NCI-H1694 (cell line): ENCODE measurements at places on chromosomes 16 and 17.

DNA sequence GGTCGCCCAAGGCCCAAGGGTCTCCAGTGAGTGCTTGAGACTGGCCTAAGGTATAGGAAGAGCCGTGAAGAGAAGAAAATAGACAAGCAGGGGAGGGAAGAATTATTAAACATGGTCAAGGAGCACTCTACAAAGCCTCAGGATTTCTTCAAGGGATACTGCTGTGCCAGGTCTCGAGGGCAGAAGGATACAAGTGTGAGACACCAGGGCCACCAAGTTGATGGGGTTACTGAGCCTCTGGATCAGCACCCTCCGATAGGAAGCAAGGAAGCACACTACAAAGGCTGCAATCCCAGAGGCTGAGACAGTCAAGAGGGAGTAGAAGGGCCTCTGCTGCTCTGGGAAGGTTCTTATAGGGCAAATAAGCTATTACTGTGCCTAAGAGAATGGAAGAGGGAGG is 6.5 kb downstream of the SUPT4H1 start:
- DNase-seq, result no peak

GRCh38 chr16:1109648-1110047 is 13.6 kb upstream of the C1QTNF8 start:
- no peak for DNase-seq

- DNase-seq, result no peak
Observed at GRCh38 chr16:30947859-30948666, 805 bp upstream of the ORAI3 start.

DNA sequence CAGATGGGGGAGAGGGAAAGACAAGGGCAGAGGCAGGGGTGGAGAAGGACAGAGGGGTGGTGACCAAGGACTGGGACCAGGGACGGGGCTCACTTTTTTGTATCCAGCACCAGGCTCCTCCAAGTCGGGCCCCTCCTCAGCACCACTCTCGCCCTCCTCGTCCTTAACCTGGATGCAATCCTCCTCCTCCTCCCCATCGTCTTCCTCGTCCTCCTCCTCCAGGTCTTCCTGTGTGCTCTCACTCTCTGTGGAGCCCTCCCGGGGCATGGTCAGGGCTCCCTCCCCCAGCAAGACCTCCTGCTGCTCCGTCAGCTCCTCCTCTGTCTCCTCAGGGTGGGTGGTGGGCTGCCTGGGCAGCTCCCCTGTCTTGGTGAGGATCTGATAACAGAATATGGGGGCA is 16.8 kb downstream of the G6PC3 start:
- no peak for DNase-seq

- DNase-seq, result no peak
Observed at GRCh38 chr17:41318231-41318630, 2.7 kb upstream of the KRTAP17-1 start.

DNA sequence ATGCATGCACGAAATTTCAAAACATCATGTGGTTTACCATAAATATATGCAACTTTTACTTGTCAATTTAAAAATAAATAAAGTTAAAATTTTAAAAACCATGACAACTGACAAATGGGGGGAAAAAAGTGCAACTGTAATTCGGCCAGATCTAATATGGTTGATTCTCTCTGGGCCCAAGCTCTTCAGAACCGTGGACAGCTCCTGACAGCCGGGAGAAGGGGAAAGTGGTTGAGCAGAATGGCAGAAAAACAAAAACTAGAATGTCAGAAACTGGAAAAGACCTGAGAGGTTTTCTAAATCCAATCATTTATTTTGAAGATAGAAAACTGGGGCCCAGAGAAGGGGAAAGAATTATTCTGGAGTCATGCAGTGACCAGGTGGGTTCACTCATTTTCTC is 126.6 kb downstream of the TMEM132E start:
- no peak for DNase-seq

DNA sequence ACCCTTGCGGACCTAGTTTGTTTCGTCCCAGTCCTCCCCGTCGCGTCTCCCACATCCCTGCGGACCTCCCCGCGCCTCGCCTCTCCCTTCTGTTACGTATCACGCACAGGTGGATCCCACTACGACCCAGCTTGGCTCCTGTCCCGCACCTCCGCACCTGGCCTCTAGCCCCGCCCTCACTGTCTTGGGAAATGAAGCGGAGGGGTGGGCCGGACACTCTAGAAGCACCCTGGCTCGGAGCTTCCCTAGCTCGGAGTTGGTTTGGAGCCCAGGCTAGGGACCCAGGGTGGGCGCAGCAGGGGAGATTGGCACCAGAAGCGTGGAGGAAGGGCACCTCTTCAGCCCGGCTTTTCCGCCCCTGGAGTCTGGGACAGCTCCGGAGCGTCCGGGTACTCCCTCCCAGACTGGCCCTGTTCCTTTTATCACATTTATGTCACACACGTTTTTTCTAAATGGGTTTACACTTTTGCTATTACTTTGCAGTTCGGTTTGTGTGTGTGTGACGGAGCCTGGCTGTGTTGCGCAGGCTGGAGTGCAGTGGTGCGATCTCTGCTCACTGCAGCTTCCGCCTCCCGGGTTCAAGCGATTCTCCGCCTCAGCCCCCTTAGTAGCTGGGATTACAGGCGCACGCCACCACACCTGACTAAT is 1.4 kb upstream of the CEMP1 start:
- no peak for DNase-seq

DNA sequence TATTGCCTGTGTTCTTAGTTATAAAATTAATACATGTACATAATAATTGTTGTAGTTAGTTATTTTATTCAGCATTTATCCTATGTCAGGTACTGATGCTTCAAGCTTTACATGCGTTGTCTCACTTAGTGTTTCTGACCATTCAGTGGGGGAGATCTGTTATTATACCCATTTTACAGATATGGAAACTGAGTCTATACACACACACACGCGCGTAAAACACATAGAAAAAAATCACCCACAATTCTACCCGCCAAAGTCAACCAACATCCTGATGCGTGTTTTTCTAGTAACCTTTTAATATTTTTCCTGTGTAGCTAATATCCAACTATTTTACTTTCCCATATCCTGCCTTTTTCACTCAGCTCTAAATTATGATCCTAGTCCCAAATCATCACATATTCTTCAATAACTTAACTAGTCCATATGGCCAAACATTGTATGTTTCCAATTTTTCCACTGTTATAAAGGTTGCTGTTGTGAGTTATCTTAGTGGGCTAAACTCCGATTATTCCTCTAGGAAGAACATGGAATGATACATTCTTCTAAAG is 48.4 kb downstream of the BMERB1 start:
- DNase-seq, result no peak

GRCh38 chr16:72989579-72990551 is 58.1 kb downstream of the ZFHX3 start:
- DNase-seq, result no peak

DNA sequence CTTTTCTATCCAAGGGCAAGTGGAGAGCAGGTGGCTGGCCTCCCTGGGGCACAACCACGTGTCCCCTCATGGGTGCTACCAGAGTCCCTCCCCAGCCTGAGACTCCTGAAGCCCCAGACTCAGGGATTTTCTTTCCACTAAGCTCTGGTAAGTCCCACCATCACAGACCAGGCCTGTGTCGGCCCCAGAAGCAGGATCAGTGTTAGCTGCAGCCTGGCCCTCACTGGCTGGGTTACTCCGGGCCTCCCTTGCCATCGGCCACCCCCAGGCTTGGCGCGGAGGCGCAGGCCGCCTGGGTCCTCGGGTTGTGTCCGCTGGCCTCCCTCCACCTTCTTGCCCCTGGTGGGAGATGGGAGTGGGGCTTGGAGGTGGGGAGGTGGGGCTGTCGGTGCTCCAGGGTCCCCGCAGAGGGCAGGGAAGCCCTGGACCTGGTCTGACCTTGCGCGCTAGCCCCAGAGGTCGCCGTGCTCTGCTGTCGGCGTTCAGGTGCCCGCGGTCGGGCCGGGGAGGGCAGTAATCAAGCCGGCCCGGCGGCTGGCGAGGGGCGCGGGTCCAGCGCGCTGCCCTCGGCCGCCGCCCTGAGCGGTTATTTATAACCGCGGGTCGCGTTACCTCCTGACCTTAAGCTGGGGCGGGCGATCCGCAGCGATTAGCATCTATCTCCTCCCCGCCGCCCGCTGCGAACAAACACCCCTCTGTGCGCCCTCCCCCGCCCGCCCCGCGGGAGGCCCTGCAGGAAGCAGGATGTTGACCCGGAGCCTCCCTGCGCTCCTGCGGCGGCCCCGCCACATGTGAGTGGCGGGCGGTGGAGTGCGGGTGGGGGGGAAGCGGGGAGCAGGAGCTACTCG is 78.1 kb upstream of the TOB1 start:
- DNase-seq, result no peak

DNA sequence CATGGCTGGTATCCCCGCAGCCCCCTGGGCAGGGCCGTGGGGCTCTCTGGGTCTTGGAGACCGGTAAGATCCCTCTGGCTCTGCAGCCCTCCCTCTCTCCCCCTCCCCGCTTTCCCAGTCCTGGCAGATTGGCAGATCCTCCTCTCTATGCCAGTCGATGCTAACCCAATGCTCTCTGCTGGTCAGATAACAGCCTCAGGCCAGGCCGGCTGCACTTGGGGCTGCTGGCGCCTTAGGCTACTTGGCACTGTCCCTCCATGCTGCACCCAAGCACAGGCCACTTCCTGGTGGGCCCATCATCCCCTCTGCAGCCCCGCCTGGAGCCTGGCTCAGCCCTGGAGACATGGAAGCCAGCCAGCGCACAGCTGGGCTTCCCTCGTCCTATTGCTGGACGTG is 81.7 kb downstream of the RTN4RL1 start:
- no peak for DNase-seq

GRCh38 chr17:18361837-18362697 is 1.3 kb downstream of the SHMT1 start:
- no peak for DNase-seq

- no peak for DNase-seq
Observed at GRCh38 chr17:31841850-31842194, 17.2 kb downstream of the COPRS start.

- DNase-seq, result no peak
Observed at GRCh38 chr17:75698659-75699058, 22.6 kb upstream of the ITGB4 start.

- no peak for DNase-seq
Observed at GRCh38 chr17:33179151-33179550, 113.9 kb downstream of the ASIC2 start.

- no peak for DNase-seq
Observed at GRCh38 chr17:5481451-5481850, 4.5 kb downstream of the DERL2 start.

- DNase-seq, result peak; percentile 62
Observed at GRCh38 chr16:88510091-88510994, 57.3 kb downstream of the ZFPM1 start.

DNA sequence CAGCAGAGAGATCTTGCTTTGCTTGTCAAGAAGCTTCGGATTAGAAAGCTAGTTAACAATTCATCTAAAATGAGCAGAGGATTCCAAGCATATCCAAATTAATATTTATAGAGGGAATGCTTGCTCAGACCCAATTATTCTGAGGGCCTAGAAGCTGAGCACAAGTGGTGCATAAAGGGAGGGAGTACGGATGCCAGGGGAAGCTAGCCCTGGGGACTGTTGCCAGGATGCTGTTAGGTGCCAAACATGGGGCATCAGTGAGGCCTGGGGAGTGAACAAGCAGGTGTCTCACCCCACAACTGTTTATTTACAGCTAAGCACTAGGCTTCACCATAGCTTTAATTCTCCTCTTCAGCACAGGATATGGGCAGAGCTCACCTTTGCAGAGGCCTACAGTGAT is 684.1 kb upstream of the C16orf82 start:
- no peak for DNase-seq

DNA sequence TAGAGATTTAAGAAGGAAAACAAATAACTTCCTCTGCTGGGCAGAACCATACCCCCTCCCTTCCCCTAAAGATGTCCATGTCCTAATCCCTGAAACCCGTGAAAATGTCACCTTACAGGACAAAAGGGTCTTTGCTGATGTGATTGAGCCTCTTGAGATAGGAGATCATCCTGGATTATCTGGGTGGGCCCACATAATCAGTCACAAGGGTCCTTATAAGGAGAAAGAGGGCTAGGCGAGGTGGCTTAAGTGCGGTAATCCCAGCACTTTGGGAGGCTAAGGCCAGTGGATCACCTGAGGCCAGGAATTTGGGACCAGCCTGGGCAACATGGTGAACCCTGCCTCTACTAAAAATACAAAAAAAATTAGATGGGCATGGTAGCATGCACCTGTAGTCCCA is 12.0 kb upstream of the SLC39A11 start:
- DNase-seq, result no peak

- DNase-seq, result no peak
Observed at GRCh38 chr16:68893710-68894705, 50.7 kb downstream of the TANGO6 start.

DNA sequence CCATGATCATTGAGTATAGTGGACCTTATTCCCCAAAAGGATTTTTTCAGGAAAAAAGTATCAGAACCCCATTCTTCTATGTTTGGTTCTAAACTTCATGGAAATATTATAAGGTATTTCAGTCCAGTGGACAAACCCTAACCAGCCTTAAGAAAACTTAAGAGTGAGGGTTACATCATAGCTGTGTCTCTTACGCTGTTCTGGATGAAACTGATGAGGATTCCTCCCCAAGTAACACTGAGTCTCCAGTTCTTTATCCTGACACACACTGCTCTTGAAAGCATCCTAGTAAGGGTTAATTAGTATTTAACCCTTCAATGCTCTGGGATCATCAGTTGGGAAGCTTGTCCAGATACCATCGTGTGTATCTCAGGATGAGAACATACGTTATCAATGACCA is 5.0 kb downstream of the LYRM1 start:
- DNase-seq, result no peak

DNA sequence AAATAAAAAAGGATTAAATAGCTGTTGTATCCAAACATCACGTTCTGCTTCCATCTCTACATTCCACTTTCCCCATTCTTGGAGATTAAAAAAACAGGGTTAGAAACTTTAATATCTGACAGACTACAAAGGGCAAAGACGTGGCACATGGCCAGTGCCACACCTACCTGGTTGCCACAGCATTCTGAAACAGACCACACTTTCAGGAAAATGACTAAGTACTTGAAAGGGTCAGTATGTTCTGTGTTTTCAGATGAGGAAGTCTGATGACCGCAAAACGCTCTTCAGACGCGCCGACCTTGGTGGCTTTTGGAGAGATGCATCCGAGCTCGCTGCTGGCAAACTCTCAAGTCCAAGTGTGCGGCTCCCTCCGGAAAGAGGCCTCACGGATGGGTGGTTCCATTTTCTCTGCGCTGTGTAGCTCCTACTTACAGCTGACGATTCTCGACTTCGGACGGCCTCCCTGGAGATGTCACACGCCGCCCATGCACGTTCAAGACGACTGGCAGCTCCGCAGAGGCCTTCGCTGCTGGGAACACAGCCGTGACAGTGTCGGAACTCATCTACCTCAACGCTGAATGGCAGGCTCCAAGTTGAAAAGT is 15.5 kb downstream of the MAP1LC3B start:
- DNase-seq, result no peak

- DNase-seq, result no peak
Observed at GRCh38 chr16:76835779-76836300, 355.1 kb upstream of the MON1B start.

GRCh38 chr16:50494501-50495491 is 53.4 kb upstream of the NKD1 start:
- DNase-seq, result no peak

GRCh38 chr16:79213214-79213613 is 387.3 kb downstream of the MAF start:
- DNase-seq, result no peak
